Kidney (tissue), 22 donors: ENCODE measurements at places on chromosomes 2 and 18.

GRCh38 chr18:21997207-21998143 lies 171.9 kb upstream of the GATA6 start:
- no peaks in the 10 kb centered on the region for H3K4me1 ChIP-seq
- no peak overlapping the region for H3K4me3 ChIP-seq
- no peak for DNase-seq
- no peaks in the 10 kb centered on the region for H3K27me3 ChIP-seq
- no peaks in the 10 kb centered on the region for H3K36me3 ChIP-seq
- H3K27ac ChIP-seq = no peak overlapping the region

DNA sequence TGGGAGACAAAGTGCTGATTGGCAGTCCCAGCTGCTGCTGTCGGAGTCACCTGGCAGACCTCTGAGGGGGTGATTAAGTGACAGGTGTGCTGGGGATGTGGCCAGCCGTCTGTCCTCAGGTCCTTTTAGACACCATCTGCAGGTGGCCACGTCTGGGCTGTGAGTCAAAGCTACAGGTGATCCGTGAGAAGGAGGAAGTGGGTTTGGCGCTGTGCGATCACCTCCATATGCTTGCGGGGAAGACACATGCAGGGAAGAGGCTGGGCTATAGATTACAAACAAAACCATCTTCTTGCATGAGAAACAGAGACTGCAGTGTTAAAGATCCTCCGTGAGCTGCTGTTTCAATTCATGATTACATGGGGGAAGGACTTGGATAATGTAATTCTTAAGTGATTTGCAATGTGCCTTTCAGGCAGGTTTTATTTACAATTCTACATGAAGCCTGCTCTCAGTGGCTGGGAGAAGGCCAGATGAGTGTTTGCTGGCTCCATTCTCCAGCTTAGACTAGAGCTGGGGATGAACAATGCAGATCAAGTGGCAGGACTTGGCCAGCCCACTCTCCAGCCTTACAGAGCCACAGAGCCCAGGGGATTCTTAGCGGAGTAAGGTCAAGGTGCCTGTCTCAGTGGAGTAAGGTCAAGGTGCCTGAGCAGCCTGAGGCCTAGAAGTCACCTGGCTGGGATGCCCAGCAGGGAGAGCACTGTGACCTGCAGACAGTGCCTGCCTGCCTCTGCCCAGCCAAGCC lies 87.8 kb downstream of the LYPD1 start:
- no peak overlapping the region for H3K4me3 ChIP-seq
- no peaks in the 10 kb centered on the region for H3K4me1 ChIP-seq
- no peaks in the 10 kb centered on the region for H3K27me3 ChIP-seq
- DNase-seq = no peak

DNA sequence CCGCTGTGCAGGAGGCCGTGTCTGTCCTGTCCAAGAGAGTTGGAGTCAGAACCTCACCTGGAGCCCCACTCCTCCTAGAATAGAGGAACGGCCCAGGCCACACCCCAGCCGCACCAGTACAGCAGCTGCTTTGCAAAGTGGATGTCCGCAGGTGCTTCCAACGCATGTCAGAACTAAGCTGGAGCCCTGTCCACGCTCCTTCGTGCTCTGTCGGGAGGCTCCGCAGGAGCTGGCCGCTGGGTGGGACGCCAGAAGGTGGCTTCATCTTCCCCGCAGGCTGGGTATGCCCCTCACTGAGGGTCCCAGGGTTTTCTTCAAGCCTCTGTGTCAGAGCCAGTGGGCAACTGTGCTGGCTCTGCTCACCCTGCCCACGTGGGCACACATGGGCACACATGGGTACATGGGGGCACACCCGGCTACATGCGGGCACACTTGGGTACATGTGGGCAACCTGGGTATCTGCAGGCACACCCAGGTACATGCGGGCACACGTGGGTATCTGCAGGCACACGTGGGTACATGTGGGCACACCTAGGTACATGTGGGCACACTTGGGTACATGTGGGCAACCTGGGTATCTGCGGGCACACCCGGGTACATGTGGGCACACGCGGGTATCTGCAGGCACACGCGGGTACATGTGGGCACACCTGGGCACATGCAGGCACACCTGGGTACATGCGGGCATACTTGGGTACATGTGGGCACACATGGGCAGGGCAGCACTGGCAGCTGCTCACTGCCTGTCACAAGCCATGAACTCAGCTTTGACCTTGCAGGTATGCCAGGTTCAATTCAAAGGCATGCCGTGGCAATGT lies 67.1 kb upstream of the CTDP1 start:
- no peaks in the 10 kb centered on the region for H3K4me1 ChIP-seq
- no peaks in the 10 kb centered on the region for H3K36me3 ChIP-seq
- no peak overlapping the region for H3K4me3 ChIP-seq
- no peak overlapping the region for H3K27ac ChIP-seq

DNA sequence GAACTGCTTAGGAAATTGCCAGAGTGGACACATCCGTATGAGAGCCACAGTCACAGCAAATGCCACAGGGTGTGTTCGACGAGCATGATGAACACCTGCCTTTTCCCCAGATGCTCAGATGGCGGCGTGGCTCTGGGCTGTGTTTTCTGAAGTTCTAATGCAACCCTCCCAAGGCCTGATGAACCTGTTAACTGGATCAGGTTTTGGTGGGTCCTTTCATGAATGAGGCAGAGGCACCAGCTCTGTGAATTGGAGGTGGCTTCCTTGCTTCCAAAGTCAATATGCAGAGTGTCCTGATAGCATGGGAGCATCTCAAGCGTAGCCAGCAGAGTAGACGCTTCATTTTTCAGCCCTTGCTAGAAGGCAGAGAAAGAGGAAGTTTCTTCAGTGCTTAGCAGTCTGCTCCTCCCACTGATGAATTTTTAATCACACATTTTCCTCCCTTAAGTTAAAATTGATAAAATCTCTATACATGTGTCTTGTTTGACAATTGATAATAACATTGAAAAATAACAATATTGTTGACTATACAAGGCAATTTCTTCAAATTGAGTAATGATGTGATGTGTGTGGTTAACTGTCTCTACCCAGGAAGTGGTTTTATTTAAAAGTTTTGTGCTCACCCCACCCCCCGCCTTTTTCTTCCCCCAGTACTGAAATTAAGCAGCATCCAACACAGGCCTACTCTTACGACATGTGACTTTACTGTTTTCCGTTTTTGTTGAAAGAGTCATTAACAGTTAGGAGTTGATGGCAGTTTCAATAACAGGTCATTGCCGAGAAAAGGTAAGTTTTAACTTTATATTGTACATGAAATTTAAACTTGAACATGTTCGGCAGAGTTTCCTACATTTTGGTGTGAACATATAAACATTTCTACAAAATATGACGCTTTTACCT lies at the start of gene ARHGAP15:
TSS of gene ARHGAP15 (plus strand) at position 739 of the 900 bp plus-strand sequence.
- no peaks in the 10 kb centered on the region for H3K27me3 ChIP-seq
- no peak within 1 kb of the TSS for H3K4me3 ChIP-seq
- H3K27ac ChIP-seq = no peak within 1 kb of the TSS
